G401 (cell line): ENCODE measurements at places on chromosomes 5 and 9. TPM values are rescaled to one million over a fixed set of nuclear protein-coding genes. Genes with fewer than 3 reads are reported as not detected.

GRCh38 chr5:36664766-36665165 is 58.4 kb downstream of the SLC1A3 start:
- no peak for DNase-seq

Gene FGF18
- 1.5 and 2.4 TPM in 2 replicates for total RNA-seq

DNA sequence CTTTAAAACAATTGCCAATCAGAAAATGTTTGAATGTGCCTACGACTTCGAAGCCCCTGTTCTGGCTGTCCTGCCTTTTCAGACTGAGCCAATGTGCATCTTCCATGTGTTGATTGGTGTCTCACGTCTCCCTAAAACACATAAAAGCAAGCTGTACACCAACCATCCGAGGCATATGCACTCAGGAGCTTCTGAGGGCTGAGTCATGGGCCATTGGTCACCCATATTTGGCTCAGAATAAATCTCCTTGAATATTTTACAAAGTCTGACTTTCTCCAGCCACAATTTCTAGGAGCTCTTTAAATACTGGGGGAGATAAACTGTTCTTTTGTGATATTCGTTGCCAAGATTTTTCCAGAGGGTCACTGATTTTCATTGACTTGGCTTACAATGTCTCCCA is 53.9 kb downstream of the C9orf57 start:
- no peak for DNase-seq

Gene PTBP3
- total RNA-seq, result 29.7 and 39.9 TPM in 2 replicates

Gene PCDHAC1
- total RNA-seq, result 6.5 and 9.5 TPM in 2 replicates

DNA sequence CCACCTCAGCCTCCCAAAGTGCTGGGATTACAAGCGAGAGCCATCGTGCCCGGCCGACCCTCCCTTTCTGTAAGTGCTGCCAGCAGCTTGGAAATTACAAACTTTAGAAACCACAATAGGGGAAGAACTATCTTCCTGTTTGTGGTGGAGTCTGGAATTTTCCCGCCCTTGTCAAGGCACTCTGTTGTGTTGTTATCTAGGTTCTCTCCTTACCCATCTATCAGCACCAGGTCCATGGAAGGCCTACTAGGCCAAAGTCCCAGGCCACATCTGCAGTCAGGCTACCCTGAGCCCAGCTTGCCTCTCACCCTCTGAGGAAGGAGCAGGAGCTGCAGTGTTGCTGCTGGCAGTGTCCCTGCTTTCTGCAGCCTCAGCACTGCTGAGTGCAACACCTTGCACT is 214.9 kb downstream of the MCTP1 start:
- DNase-seq, result no peak

- no peak for DNase-seq
These were observed 4.9 kb upstream of the FYB1 start for GRCh38 chr5:39224196-39224761.

DNA sequence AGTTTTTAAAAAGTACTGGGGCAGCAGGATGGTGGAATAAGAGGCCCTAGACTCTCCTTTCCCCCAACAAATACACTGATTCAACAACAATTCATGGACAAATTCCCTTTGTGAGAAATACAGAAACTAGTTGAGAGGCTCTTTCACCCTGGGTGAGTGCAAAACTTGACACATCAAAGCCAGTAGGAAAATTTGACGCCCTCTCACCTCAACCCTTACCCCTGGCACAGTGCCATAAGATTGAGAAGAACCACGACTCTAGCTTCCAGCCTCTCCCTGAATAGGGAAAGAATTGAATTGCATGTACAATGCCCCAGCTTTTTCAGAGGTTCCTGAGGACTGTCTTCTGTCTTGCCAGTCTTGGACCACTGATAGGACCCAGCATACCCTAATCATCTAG is 12.3 kb downstream of the KIF4B start:
- DNase-seq, result no peak

DNA sequence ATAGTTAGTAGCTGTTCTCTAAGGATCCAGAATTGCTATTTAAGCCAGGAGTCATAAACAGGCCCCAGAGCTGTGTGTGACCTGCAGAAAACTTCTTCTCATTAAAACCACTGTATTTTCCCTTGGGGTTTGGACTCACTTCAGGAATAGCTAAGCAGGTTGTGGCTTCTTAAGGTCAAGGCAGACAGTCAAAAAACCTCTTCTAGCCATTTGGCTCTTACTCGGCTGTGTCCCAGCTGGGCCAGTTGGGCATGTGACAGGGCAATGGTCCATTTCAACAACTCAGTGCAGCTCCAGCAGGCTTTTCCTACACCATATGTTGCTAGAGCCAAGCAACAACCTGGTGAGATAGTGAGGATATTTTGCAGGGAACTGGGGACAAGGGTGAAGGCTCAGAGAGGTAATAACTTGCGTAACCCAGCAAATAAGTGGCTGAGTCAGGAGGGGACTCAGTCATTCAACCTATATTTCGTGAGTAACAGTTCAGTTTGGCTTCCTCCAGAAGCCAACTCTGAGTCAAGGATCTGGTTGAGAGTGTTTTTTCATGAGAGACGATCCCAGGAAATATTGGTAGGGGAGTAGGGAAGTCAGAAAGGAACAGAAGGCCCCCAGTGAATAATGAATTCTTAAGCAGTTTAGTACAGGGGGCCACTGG is 115.4 kb upstream of the PPP2R2B start:
- DNase-seq, result peak; percentile 88

DNA sequence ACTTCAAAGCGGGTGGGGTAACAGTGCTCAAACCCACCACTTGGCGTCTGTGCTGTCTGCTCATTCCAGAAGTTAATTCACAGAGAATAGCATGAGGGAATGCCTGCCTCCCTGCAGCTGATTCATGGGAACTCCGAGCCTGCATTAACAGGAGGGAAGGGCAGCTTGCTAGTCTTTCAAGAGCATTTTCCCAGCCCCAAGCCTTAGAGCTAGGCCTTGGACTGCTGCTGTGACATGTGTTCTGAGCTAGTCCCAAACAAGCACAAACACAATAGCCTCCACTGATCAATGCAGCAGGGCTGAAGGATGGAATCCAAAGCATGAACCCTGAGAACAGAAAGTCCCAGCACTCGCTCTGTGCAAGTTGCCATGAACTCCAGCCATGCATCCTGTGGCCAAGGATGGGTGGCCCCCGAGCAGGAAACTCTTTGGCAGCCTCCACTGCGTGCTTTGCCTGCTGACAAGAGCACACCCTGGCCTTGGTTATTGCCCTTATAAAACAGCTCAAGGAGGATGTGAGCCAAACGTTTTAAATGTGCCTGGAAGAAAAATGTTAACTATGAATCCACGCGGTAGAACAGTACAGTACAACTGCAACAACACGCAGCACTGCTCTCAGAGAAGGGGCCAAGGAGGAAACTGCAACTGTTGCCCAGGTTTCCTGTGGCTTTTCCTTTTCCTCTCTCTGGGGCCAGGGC is 653.1 kb upstream of the KLF4 start:
- DNase-seq, result peak; percentile 47

DNA sequence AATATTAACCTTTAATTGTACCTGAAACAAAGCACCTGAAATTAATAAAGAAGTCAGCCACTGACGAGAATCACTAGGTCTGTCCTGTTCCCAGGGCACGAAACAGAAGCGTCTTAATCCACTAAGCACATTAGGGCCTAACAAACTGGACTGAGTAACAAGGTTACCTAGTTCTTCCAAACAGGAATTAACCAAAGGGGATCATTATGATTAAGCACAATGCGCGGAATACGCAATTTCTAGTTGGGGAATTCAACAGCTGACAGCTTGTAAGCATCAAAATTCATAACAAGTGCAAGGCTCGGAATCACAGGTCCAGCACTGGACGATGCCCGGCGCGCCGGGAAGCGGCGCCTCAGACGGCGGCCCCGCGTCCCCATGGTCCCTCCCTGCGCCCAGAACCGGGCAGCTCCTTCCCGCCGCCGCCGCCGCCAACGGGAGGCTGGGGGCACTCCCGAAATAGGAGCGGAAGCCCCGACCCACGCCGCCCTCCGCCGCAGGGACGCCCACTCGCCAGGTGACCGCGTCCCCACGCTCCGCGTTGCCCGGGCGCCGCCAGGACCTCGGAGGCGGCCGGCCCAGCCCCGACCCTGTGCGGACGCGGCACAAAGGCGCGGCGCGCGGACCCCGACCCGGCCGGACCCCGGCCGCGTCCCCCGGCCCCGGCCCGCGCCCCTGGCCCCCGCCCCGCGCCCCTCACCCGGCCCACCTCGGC is 898 bp downstream of the CAMSAP1 start:
- peak; percentile 70 for DNase-seq

DNA sequence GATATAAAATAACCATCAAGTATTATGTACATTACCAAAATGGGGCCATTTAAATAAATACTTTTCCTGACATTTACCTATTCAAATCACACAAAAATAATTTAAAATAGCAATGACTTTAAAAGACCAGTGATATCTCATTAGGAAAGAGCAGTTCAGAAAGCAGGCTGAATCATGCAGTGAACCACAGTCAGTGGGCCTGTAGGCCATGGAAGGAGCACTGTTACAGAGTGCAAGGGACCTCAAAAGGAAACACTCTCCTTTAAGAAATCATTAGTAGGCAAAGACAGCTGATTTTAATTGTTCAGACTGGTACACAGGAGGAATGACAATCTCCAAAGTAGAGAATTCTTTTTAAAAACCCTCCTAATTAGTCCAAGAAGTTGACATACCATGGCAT is 283.5 kb upstream of the EFNA5 start:
- no peak for DNase-seq

Gene NDUFS6
- 94.3 and 107 TPM in 2 replicates for total RNA-seq

DNA sequence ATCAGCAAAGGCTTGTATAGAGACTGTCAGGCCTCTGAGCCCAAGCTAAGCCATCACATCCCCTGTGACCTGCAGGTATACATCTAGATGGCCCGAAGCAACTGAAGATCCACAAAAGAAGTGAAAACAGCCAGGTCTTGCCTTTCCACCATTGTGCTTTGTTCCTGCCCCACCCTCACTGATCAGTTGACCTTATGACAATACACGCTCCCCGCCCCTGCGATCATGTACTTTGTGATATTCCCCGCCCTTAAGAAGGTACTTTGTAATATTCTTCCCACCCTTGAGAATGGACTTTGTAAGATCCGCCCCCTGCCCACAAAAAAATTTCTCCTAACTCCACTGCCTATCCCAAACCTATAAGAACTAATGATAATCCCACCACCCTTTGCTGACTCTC is 18.6 kb upstream of the NPM1 start:
- no peak for DNase-seq

- no peak for DNase-seq
These were observed 14.1 kb upstream of the CARD19 start for GRCh38 chr9:93081931-93082330.
